ENCODE measurements at places on chromosomes 1 and 21.

DNA sequence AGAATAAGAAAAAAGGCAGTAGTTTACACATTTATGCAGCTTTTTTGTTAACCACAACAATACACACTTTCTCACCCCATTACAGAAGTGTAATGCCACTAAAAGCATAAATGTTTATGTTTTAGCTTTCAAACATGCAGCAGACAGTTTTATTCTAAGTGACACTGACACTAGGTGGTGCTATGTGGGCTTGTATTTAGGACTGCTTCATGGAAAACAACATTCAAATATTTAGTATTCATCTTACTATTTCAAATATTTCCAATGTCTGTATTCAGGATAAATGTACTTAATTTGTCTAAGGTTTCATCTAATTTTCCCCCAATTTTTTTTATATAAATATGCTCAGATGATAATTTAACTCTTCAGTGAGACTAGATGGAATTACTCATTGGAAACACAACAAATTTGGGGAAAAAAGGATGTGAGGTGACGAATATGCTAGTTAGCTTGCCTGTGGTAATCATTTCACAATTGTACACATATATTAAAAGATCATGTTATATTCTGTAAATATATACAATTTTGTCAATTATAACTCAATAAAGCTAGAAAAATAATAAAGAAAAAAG, 71.4 kb downstream of the USP1 start:
- DNase-seq, result peak; percentile 18

- DNase-seq, result peak; percentile 85
Measured at GRCh38 chr1:66575739-66576138, 41.8 kb downstream of the SGIP1 start.

- DNase-seq, result no peak
Measured at GRCh38 chr1:116256875-116257274, 116.2 kb upstream of the ATP1A1 start.

- no peak for DNase-seq
Measured at GRCh38 chr1:1399872-1400575, 889 bp upstream of the CCNL2 start.

DNA sequence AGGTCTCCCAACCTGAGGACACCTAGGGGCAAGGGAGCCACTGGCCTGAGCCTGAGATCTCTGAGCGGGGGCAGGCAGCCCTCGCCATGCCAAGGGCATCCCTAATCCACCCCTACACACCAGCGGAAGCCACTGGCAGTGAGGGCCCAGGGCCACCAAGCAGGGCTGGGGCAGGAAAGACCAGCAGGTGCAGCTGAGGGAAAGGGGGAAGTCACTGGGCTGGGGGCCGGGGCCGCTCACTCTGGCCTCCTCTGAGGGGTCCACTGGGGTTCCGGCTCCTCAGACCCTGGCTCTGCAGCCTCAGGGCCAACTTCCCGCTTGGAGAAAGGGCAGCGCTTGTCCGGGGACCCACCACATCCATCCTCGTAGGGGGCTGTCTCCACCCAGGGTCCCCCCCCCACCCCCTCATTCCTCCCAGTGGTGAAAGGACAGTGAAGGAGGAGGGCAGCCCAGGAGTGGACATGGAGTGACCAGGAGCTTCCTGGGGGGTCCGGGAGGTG, 42.5 kb upstream of the ACTRT2 start:
- DNase-seq, result no peak

GRCh38 chr1:95386371-95386770, 152.4 kb downstream of the RWDD3 start:
- no peak for DNase-seq

DNA sequence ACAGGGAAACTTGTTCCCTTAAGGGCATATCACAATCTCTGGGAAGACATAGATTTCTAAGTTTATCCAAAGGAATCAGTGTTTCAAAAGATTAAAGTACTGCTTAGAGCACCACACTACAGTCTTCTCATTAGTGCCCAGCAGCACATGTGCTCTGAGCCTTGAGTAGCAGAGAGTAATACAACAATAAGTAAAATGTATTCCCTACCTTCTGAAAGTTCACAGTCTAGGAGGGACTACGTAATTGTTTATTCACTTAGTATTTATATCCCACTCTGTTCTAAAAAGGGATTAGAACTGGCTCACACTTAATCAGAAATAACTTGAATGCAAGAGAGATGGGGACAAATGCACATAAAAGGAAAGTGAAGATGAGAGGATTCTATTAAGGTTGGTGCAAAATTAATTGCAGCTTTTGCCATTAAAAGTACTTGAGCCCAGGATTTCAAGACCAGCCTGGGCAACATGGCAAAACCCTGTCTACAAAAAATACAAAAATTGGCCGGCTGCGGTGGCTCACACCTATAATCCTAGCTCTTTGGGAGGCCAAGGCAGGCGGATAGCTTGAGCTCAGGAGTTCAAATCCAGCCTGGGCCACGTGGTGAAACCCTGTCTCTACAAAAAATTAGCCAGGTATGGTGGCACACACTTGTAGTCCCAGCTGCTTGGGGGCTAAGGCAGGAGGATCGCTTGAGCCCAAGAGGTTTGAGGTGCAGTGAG, 9.0 kb downstream of the SYNC start:
- no peak for DNase-seq

- DNase-seq, result no peak
Measured at GRCh38 chr1:33348676-33349080, 27.8 kb upstream of the A3GALT2 start.

- no peak for DNase-seq
Measured at GRCh38 chr1:9080705-9081291, 11.4 kb upstream of the SLC2A5 start.

DNA sequence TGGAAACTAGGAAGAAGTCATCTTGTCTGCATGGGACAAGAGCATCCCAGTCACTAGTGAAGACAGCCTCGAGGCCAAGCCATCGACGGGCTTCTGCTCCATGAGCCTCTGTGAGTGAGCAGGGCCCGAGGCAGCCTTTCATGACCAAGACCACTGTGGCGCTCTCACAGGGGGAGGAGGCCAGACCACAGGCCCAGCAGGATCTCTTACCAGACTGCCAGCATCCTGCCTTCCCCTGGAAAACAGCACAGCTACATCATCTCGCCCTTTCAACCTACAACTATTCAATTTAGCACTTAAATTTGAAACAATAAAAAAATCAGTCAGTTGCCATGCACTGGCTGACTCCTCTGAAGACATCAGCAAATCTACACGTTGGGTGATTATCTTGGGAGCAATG, 85.4 kb downstream of the HSF2BP start:
- no peak for DNase-seq

- DNase-seq, result no peak
Measured at GRCh38 chr1:207866471-207867135, 44.3 kb downstream of the CD34 start.

DNA sequence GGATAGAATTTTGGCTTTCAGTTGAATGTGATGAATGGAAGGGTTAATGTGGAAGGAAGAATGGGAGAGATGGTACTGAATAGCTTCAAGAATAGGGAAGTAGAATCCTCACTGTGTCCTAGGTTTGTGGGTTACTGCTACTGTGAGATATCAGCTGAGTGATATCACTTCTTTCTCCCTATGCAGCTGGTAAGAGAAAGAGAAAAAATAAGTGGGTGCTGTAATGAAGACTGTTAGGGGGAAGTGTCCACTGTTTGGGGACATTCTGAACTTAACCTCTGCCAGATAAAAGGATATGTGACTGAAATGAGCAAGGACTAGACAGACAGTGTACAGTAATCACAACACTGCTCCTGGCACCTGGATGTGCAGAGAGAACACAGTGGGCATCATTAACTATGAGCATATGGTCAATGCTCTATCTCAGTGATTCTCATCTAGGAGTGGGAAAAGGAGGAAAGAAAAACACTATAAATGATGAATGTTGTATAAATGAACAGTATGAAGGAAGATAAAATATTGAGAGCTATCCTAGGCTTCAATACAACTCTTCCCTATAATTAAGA, 25.6 kb upstream of the MOB3C start:
- DNase-seq, result no peak

DNA sequence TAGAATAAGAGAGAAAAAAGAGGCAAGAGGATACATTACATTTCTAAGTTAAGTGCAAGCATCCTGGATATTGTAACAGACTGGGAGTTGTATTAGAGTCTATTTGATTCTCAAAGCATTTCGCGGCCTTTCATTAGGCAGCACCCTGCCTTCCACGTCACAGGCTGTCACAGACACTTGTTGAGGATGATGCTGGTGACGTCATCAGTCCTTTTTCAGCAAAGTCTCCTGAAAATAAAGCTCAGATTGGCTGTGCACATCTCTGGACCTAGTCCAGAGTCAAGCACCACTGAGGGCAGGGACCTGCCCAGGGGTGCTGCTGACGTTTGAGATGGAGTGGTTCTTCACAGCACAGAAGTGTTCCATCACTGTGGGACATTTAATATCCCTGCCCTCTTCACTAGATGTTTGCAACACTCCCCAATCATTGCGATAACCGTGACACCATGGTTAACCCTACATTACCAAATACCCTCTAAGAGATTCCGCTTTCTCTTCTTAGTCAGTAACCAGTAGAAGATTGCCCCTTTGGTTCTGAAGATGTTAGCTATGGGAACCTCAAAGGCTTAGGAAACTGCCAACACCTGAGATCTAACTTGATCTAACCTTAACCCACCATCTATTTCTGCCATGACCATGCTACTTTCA, 72.7 kb upstream of the F3 start:
- no peak for DNase-seq

DNA sequence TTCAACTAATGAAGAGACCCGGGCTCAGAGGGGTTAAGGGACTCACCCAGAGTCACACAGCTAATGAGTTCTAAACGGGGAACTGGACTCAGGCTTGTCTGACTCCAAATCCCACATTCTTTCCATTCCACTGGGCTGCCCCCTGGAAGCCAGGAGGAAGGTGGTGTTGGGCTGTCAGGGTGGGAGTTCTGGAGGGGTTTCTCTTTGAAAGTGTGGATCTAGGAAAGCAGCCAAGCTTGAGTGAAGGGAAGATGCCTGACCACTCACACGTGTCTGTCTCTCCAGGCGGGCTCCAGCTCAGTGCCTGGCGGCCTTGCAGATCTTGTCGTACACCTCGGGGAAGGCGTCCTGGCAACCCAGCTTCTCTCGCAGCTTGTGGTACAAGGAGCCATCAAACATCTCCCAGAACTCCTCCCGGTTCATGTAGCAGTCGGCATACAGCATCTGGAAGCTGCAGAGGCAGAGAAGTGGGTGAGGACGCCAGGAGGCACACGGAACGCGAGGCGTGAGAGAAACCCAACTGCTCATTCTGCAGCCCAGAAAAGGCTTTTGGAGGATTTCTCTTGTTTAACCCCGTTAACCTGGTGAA, 35.0 kb downstream of the DHCR24 start:
- no peak for DNase-seq

DNA sequence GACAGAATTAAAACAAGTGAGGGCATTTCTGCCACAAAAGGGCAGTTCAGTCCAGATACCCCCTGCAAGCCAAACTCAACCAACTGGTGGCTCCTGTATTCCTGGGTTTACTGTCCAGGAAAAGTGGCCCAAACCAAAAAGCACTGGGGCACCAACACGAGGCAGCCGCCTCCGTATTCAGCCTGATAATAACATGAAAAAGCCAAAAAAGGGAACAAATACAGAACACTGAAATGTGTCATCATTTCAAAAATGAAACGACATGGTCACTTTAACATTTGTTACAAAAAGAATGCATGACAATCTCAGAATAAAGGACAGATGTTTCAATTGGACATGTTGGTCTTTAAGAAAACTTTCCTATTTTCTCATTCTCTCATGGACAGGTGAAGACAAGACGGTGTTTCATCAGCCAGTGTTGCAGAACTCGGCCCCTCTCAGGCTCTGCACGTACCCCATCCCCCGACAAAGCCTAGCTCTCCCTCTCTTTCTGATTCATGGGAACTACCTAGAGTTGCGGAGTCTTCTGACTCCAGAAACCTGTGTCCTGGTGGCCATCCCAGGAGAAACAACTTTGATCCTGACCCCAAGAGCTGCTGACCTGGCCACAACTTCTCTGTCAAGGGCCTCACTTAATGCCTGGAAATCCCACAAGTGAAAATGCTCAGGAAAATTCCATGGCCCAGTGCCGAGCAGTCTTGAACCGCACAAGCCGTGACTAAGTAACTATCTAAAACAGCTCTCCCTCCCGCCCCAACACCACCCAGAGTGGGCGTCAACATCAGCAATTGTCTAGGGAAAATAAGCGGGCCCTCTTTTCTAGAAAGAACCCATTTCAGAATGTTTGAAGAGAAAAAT, 27.1 kb downstream of the ZBTB17 start:
- DNase-seq, result peak; percentile 76

- DNase-seq, result no peak
Measured at GRCh38 chr1:59556398-59556797, 258.4 kb upstream of the HOOK1 start.

DNA sequence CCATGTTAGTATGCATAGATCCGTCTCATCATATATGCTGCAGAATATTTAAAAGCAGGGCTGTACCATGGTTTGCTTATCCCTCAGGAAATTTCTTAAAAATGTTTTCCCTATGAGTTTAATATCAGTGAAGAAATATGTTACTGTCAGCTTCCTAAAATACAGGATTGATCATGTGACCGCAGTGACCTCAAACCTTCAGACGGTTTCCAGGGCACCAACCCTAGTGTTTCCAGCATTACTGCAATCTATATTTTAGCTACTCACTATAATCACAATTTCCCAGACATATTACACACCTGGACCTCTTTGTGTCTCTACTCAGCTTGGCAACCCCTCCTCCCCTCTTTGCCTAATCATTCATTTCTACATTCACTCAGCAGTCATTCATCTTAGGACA, 7.7 kb upstream of the SDHB start:
- DNase-seq, result no peak

DNA sequence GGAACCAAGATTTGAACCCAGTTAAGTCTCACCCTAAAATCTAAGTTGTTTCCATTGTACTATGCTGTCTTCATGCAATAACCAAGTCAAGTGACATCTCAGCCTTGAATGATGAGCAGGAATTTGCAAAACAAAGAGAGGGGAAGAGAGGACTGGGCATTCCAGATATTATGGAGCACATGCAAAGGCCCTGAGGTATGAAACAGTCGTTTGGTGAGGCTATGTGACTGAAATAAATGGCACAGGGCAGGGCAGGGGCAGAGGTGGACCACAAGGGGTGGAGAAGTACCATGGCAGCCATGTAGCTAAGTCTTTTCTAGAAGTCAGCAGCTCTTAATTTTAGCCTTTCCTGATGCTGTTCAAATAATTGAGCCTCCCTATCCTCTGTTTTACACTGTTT, 37.6 kb upstream of the RAP1A start:
- no peak for DNase-seq

DNA sequence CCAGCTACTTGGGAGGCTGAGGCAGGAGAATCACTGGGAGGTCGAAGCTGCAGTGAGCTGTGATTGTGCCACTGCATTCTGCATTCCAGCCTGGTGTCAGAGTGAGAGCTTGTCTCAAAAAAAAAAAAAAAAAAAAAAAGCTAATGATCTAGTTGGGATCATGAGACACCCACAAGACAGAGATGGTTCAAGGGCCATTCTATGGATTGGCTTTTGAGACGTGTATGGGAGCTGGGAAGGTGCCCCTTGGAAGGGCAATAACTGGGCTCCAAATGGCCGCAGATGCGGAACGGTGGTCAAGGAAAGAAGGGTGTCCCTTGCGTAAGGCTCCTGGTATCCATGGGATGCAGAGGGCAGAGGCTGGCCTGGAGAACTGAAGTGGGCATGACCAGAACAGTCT, 6.8 kb upstream of the ADAM15 start:
- no peak for DNase-seq

GRCh38 chr1:119143706-119144105, 3.3 kb upstream of the WARS2 start:
- no peak for DNase-seq
